BJ (cell line): ENCODE measurements at places on chromosomes 3 and 15.

DNA sequence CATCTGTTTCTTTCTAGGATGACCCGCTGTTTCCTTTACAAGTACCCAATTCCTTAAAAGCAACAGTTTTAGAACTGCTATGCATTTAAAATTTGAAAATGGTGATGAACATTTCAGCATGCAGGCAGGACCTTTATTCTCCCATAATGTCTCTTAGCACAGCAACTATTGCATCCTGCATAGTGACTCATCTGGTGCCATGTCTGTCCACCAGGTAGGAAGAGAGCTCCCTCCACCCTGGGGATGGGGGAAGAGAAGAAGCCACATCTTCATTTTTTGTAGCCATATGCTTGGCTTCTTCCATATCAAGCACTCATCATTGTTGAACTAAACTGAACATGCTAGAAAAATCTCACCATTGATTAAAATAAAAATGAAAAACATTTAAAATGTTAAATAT is 9.9 kb downstream of the GPR15 start:
- no peak for DNase-seq

GRCh38 chr3:167972502-167972901 is 123.2 kb downstream of the GOLIM4 start:
- DNase-seq = no peak

DNA sequence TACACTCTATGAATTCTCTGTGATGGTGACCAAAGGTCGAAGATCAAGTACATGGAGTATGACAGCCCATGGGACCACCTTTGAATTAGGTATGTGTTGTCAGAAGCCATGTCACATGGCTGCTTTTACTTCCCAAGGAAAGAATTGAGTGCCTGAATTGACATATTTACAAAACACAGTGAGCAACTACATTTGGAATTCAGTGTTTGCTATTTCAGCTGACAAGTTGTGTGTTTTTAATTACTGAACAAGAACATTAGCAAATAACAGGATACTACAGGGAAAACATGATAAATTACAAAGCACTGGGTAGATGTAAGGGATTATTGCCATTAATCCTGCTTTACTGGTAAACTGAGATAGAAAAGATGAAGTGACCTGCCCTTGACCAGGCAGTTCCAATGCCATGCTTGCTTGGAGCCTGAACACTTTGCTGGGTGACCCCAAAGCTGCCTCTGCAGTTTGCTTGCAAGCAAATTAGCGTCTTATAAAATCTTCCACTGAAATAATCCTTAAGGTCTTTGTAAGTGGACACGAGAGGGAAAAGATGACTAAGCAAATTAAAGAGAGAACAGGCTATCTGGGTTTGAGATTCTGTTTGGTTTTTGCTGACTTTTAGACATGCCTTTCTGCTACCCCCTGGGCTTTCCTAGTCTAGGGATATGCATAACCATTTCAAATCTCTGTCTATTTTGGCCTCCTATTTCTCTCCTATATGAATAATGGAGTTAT is 98.2 kb downstream of the HCN4 start:
- DNase-seq = no peak

DNA sequence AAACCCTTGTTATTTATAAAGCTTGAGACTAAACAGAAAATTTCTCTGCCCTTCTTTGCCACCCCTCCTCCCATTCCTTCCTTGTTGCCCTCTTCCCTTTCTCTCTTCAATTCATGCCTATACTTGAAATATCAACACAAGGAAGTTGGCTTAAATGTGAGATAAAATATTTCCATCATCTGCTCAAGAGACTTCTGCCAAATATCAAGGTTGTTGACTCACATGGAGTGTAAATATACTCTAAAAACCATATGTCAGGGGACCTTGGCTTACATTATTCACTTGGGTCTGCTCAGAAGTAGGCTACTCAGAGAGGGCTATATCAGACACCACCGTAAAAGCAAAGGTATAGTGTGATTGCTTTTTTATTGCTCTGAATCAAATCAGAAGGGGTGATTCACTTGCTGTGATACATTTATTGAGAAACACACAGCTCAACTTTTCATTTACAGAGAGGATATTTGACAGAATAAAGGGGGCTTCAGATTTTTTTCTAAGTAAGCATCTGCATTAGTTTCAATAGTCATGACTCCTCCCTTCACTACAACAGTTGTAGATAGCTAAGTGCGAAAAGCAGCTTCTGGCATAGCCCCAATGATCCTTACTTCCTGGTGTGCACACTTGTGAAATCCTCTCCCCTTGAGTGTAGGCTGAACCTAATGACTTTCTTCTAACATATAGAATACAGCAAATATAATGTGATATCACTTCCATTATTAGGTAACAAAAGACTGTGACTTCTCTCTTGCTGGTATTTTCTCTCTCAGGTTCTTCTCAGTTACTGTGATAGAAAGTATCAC is 386.2 kb downstream of the EFHB start:
- no peak for DNase-seq

DNA sequence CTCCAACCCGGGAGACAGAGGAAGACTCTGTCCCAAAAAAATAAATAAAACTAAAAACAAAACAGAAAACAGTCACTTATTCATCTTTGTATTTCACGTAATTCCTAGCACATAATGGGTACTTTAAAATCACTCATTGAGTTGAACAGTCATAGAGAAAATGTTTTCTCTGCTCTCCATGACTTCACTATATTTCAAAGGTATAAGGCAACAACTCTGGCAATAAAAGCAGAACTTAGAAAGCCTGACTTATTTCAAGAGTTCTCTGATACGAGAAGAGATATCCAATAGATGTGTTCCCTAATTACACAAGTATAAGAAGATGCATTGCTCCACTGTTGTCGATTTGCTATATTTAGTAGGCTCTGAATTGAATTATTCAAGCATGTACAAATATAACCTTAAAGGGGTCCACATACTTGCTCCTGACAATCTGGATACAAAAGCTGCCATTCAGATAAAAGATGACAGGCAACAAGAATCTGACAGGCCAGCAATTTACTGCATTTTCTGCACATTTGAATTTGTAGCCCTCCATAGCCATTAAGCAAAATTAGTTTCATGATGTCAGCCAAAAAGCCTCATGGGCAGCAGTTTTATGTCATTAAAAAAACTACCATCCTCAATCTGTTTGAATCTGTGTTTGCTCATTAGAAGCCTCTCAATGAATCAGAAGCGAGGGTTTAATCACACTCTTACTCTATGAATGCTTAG is 47.9 kb downstream of the PEAK1 start:
- no peak for DNase-seq

- no peak for DNase-seq
Measured at GRCh38 chr3:6097556-6097955, 763.4 kb upstream of the GRM7 start.

DNA sequence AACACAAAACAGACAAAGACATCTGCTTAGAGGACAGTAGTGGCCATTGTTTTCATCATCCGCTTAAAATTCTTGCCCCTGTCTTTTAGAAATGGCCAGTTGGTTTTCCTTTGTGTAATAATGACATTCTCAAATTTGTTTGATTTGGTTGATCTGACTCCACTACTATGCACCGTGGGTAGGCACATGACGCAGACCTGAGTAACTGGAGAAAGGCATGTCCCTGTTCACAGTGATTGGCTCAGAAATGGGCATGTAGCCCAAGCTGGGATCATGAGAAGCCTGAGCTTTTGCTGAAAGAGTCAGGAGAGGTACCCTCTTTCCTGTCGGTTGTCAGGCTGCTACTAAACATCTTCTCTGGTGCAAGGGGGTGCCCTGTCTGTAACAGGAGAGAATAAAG is 36.6 kb upstream of the MAGI1 start:
- DNase-seq = no peak

DNA sequence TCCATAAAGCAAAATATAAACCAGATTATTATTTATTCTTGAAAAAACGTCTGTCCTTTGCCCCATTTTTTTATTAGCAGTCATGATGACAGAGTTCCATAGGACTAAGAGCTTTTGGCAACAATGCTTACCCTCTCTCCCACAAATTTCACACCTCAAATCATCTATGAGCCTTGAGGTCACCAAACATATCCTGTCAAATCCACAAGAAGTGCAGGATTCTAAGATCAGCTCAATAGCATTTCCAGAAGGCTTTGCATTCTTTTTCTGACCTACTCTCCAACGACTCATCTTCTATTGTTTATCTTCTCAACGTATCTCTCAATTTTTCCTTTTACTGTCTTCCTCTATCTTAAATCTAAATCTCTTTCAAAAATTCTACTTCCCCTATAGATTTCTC is 619.1 kb upstream of the BCHE start:
- no peak for DNase-seq

DNA sequence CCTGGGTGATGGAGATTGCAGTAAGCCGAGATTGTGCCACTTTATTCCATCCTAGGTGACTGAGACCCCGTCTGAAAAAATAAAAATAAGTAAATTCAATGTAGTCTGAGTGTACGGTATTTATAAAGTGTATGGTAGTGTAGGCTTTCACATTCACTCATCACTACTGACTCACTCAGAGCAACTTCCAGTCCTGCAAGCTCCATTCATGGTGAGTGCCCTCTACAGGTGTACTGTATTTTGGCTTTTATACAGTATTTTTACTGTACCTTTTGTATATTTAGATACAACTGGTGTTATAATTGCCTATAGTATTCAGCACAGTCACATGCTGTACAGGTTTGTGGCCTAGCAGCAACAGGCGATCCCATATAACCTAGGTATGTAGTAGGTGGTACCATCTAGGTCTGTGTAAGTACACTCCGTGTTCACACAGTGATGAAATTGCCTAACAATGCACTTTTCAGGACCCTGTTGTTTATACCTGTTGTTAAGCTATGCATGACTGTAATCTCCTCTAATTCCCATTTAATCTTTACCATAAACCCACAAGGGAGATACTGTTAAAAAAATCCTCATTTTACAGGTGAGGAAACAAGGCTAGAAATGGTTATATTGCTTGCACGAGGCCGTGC is 19.3 kb downstream of the CACNA1D start:
- no peak for DNase-seq

DNA sequence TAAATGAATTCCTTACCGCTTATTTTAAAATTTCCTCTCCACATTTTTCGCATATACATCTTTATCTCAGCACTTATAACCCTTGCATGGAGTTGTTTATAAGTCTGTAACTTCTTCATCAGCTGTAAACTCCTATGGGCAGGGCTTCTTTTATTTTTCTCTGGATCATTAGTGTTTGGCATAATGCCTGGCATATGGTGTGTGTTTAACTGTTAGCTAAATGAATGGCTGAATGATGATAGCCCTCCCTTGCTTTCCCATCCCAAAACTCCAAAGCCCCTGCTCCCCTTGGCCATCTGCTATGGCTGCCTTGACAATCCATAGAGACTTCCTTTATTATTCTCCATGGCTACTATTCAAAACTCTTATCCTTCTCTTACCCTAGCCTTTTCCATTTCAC is 48.1 kb upstream of the SEMA6D start:
- DNase-seq = no peak

DNA sequence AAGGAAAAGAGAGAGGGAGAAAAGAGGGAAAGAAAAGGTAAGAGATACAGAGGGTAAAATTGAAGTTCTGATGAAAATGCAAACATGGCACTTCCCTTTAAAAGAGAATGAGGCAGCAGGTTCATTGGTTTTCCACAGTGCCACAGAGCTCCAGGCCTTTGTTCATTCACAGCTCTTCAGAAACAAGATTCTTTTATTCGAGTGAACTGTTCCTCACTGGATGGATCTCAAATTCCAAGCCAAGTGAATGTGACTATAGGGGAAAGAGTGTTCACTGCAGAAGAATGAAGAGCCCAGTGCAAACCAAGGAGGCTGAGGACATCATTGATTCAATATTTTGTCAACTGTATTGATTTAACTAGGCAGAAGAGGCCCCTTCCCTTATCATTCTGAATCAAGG is 280.3 kb upstream of the PROK2 start:
- DNase-seq = no peak

DNA sequence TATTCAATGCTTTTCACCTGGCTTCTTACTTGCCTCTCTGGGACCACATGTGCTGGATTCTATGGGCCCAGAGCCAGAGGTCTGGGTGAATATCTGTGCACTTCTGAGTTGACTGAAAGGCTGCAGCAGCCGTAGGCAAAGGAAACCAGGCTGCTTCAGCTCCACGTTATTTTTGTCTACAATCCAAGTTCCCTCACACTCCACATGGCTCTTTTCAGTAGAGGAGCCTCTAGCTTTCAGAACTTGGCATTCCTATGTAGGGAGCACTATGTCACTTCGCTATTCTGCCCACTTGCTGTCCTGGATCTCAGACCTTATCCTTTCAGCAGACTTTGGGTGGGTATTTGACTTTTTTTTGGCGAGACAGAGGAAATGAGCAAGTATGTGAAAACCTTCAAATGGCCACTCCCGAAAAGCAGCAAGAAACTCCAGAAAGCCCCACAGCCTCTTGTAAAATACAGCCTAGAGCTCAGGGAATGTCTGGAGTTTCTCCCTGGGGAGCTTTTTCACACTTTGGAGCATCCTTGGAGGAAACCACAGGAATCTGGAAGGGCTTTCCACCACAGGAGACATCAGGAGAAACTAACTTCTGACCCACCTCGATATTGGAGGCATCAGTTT is 80.9 kb downstream of the DUT start:
- peak; percentile 89 for DNase-seq

DNA sequence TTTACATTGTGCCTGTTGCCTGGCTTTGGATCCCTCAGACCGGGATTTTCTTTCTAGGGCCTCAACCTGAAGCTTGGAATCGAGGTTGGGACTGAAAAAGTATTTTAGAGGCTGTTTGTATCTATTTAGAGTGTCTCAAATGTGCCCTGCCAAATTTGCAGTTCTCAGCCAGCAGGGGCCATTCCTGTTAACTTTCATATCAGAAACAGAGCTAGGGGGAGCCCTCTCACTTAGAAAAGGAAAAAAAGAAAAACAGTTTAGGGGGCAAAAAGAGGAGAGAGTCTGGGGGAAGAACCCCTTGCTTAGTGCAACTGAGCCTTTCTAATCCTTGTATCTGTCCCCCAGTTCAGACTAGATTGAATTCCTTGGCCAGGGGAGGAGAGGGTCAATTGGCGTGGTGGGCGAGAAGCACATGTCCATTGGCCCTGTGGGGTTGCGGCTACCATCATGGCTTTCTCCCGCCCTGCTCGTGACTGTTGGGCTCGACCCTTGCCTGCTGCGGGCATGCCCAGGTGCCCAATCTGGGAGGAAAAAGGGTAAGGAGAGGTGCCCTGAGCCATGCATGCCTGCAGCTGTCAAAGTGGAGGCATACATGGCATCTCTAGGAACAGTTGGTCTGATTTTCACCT is 101.6 kb downstream of the CFAP44 start:
- DNase-seq = no peak

DNA sequence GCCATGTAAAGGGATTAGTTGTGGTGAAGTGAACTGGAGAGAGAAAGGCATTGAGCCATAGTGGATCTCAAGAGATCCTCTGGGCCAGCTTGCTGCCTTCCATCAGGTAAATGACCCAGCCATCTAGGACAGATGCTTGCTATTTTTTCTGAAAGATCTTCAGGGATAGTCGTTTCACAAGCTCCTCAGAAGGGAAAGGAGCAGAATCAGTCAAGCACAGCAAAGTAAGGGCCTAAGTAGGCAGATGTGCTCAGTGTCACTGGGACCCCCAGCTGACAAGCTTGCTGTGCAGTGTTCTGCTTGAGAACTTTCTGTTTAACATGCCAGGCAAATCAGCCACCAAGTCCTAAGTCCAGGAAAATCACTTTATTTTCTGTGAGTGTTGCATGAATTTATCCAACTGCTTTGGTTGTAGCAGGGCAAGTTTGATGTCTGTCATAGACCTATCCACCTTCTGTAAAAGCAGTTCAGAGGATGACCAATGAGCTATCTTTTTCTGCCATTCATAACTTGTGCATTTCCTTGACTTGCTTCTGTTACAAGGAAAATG is 319.8 kb downstream of the IL5RA start:
- no peak for DNase-seq
